ENCODE measurements at places on chromosomes 7 and 10.

- no peak for DNase-seq
Observed at GRCh38 chr10:3324612-3325038, 152.0 kb upstream of the PITRM1 start.

- no peak for DNase-seq
Observed at GRCh38 chr10:8338177-8338766, 283.8 kb downstream of the GATA3 start.

- no peak for DNase-seq
Observed at GRCh38 chr7:83956104-83956503, 238.5 kb downstream of the SEMA3A start.

GRCh38 chr10:98238391-98238790 is 29.6 kb downstream of the LOXL4 start:
- DNase-seq = no peak

DNA sequence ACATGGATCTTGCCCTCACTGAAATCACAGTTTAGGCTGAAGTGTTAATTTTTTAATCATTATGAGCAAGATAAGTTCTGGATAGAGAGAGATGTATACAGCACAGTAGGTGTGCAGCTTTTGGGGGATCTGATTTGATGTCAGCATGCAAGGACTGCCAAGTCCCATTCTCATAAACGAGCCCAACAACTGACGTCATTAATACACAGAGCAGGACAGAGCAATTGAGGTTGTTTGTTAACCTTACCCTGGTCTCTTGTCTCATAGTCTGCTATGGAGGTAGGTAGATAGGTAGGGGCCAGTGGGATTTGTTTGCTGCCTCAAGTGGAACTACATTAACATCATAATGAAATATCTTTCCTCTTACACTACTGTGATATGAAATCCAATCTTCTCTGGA is 8.6 kb upstream of the TMEM229A start:
- no peak for DNase-seq

- DNase-seq = no peak
Observed at GRCh38 chr7:100963386-100963785, 6.0 kb upstream of the MUC12 start.

- DNase-seq = peak; percentile 85
Observed at GRCh38 chr10:60123172-60123571, 216.8 kb upstream of the CCDC6 start.

DNA sequence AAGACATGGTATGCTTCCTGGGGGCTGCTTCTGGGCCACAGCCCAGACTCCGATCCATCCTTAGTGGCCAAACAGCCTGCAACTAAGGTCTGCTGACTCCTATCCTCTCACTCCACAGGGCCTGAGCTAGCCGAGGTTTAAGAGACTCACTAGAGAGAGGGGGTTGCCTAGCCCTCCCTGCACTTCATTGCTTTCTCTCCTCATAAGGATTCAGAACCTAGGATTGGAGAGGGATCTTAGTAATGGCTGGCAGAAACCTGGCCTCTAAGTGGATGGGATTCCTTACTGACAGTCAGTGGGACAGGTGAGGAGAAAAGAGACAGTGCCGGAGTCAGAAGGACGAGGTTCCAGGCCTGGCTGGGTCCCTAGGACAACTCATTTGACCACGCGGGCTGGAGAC is 8.2 kb upstream of the DDIT4 start:
- no peak for DNase-seq

GRCh38 chr10:69641261-69641980 is 11.4 kb downstream of the FAM241B start:
- DNase-seq = peak; percentile 81

All from A172 (cell line).